ENCODE measurements at places on chromosomes 7 and 10.

DNA sequence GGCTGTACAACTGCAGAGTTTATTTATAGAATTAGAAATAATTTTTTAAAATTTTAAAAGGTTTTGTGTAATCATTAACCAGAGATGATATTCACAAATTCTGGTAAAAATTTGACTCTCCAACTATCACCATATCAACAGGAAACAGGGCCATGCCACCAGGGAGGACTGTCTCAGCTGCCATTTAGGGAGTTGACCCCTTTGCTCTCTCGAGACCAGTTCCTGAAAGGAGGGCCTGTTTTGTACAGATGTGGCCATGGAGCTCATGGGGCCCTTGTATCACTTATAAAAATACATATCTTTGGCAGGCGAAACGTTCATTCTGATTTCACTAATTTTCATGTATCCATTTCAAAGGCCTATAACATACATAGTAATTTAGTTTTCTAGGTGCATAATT is 20.3 kb downstream of the H2AZ2 start:
- no peak for DNase-seq

- no peak for DNase-seq
Observed at GRCh38 chr10:93154531-93154930, 80.8 kb downstream of the CYP26A1 start.

DNA sequence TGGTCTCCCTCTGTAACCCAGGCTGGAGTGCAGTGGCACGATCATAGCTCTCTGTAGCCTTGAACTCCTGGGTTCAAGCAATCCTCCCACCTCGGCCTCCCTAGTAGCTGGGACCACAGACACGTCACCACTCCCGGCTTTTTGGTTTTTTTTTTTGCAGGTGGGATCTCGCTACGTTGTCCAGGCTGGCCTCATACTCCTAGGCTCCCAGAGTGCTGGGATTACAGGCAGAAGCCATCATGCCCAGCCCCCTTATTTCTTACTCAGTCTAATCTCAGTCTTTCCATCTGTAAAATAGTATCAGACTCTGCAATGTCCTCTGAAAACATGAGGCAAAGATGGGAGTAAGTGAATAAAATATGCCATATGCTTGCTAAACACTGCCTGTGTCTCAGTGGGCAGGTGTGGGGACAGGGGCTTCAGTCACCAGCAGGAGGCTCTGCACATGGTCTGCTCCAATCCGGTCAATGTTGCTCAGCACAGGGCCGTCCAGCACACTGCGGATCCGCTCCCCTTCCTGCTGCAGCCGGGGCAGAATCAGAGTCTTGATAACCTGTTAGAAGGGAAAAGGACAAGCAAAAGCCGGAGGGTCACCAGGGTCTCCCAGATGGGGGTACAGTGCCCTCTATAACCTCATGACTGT is 8.2 kb downstream of the AP4M1 start:
- DNase-seq, result no peak

- no peak for DNase-seq
Observed at GRCh38 chr10:114282526-114282925, 43.5 kb downstream of the VWA2 start.

- no peak for DNase-seq
Observed at GRCh38 chr10:14812271-14812670, 25.6 kb downstream of the CDNF start.

DNA sequence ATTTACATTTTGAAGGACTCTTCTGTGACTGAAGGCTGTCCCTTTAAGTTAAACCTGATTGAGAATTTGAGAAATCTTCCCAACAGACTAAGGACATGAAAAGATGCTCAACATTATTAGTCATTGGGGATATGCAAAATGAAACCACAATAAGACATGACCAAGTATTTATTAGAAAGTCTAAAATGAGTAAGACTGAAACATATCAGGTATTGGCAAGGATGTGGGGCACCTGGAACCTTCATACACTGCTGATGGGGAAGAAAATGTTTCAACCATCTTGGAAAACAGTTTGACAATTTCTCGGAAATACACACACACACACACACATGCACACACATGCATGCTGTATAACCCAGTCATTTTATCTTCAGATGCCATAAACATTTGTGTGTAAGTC is 132.1 kb upstream of the CDK6 start:
- no peak for DNase-seq

DNA sequence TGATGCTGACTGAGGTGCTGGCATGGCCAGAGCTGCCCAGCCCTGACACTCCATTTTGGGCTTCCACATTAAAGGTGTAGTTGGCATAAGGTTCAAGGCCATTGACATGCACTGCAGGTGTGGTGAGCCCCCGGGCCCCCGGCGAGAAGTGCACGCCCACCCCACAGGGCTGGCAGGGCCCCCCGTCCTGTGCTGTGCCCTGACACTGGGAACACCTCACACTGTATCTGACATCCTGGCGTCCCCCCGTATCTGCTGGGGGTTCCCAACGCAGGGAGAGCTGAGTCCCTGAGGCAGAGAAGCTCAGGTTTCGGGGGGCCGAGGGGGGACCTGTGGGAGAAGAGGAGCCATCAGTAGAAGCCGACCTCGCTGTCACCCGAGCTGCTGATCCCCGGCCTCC is 10.0 kb downstream of the EPHA1 start:
- no peak for DNase-seq

DNA sequence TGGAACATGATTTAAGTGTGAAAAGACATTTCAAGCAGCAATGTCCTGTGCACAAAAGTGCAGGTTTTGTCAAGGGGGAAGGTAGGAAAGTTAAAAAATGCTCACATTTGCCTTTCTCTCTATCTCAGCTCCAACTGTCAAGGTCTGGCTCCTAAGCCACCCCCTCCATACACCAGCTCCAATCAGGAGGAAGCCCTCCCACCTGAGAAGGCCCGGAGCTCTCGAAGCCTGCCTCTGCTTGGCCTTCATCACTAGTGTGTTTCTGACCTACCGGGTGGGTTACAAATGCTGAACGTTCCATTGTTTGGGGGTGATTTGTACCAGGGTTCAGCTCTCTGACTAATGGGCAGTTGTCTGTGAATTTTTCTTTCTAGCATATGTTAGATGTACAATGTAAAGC is 14.2 kb downstream of the CRHR2 start:
- no peak for DNase-seq

- no peak for DNase-seq
Observed at GRCh38 chr7:141675436-141676215, 26.3 kb downstream of the DENND11 start.

DNA sequence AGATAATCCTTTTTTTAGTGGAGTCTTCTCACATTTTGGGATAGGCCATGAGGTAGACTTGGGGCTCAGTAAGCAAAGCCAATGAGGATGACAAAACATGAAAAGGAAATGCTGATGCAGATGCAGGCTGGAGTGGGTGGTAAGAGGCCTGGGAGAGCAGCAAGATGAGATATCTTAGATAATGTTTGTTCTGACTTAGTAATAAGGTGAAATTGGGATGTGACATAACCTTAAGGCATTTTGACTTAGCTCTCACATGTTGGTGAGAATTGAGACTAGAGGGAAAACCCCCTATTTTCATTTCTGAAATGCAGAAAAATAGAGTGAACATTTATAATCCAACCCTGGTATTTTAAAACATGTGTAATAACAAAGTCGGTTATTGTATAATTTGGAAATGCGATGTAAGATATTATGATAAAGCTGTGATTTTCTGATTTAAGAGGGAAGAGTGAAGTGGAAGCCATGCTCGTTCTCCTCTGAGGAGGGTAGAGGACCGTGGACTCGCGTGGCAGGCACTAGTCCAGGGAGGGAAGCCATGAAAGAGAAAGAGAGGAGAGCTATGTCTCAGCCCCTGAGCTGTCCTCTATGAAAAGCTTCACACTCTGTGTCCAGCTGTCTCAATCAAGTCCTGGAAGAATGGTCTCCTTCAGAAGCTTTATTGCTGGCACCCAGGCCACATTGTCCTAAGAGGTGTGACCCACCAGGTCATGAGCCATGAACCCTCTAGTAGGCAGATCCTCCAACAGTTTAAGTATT is 57.3 kb downstream of the ST7 start:
- no peak for DNase-seq

DNA sequence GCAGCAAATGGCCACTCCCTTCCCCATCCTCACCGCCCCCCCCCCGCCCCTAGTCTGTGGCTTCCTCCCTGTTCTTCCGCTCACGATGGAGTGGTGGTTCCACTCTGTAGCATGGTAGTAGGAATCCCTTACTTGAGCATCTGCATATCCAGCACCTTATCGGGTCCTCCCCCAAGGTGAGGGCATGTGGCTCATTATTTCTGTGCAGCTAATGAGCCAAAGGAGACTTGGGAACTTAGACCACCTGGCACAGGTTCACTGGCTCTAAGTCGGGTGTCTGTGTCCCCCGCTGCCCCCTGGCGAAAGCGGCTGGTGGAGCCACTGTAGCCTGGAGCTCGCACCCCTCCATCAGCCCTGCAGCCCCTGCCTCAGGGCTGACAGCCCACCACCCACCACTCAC is 22.8 kb upstream of the GPR26 start:
- no peak for DNase-seq

GRCh38 chr10:102669206-102670064 is 25.2 kb downstream of the TRIM8 start:
- DNase-seq, result no peak

DNA sequence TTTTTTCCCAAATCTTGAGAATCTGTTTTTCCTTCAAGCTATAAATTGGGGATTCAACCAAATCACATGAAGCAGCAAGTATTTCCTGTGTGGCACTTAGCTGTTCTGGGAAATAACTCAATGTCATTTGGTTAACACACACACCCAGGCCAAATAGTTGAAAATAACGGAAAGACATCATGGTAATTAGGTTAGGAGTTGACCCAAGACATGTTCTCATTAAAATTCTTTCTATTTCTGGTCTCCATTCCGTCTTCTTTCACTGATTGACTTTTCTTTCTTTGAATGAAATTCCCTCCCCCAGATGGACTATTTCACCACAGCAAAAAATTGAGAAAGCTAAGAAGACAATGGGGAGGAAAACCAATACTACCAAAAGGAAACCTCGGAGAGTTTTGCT is 30.5 kb downstream of the NRP1 start:
- DNase-seq, result no peak

DNA sequence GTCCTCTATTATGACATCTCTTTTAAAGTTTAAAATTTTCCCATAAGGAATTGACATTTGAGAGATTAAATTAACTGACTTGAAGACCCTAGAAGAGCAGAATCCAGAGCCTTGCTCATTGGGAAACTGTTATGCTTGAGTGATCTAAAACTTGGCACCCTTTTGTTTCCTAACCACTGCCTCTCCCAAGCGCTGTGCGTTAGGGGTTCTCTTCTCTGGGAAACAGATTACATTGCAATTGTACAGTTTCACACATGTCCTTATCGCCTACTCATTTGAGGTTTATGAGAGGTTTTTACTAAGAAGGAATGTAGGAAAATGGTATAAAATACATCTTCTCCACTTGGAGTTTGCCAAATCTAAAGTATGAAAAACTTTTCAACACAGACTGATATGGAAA is 126.8 kb upstream of the AMPH start:
- no peak for DNase-seq

GRCh38 chr10:29517352-29517923 is 117.3 kb downstream of the SVIL start:
- DNase-seq, result peak; percentile 29

DNA sequence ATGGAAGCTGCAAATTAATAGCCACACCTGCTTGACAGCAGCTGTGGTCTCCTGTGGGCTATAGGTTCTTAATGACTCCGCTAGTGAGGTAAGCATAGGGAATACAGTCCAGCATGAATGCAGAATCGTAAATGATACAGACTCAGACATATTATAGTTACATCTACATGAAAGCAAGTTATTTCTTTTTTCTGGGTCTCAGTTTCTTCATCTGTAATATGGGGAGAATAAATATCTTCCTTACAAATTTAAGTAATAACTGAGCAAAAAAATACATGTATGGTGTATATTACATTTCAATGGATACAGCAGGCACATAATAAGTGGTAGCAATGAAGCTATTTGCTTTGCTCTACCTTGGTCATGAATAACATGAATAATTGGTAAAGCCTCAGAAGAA is 245.9 kb upstream of the RHOBTB1 start:
- no peak for DNase-seq

- peak; percentile 16 for DNase-seq
Observed at GRCh38 chr10:104406715-104407650, 53.4 kb downstream of the CFAP58 start.

- DNase-seq, result no peak
Observed at GRCh38 chr10:60338786-60339185, 50.9 kb downstream of the ANK3 start.

GRCh38 chr7:5646846-5647245 is 134.6 kb downstream of the RNF216 start:
- no peak for DNase-seq

- DNase-seq, result no peak
Observed at GRCh38 chr10:11581213-11581612, 30.2 kb downstream of the USP6NL start.

GRCh38 chr7:133167300-133167699 is 85.4 kb upstream of the CHCHD3 start:
- no peak for DNase-seq

DNA sequence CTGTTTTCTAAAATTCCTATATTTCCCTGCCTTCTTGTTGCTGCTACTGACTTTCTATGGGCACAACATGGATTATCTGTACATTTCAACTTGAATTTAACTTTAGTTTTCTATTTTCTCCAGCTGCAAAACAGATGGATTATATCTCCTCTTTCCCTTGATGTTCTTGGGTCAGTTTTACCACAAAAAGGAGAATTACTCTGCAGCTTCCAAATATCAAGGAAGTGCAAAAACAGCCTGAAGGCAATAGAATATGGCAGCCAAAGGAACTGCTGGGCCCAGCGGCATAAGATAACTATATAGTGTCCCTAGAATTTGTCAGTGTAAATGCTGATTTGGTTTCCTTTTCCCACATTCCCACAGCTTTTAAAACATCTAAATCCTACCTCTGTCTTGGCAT is 29.1 kb downstream of the CPED1 start:
- DNase-seq, result no peak

- no peak for DNase-seq
Observed at GRCh38 chr10:69891057-69891617, 89.4 kb downstream of the COL13A1 start.

DNA sequence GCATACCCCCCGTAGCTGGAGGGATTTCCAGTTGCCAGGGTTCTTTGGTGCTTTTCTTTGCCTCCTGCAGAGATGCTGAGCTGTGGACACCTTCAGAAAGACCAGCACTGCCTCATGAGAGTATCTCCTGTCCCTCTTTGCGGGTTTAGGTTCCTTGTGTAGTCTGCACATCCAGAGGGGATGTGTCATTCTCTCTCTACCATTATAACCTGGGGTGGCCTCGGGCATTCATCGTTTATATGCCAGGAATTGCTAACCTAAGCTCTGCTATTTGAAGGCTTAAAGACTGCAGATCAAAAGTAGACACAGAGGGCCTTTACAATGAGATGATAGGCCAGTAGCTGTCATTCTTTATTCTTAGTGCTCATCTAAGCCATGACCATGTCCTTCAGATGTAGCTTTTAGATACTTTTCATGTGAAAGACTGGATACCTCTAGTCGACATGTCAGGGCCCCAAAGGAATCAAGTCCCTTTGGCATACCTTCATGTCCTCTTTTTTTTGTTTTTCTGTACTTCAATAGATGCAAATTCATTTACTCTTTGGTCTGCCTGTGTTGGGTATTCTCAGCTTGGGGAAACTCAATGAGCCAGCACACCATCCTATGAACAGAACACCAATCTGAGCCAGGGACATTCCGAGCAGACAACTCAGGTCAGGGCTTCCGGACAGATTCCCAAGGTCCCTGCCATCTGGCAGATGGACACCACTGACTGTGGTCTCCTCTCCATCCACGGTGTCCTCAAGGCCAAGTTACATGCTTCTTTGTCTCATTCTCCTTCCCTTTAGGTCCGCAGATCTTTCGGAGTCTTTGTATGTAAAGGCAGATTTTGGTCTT is 129.3 kb downstream of the NRF1 start:
- no peak for DNase-seq

GRCh38 chr7:16933296-16934279 is 51.8 kb upstream of the AGR3 start:
- peak; percentile 50 for DNase-seq

- DNase-seq, result no peak
Observed at GRCh38 chr10:90222372-90222771, 521.0 kb downstream of the KIF20B start.
